ENCODE measurements at places on chromosomes 4 and X. TPM values are rescaled to one million over a fixed set of nuclear protein-coding genes. Genes with fewer than 3 reads are reported as not detected.

The CLDN22 gene
- total RNA-seq = not detected

The DNAAF6 gene
- total RNA-seq = not detected

The TRIML2 gene
- 2.1 TPM for total RNA-seq

The ATOH1 gene
- total RNA-seq = not detected

The FAM241A gene
- total RNA-seq = 5.4 TPM

The IBSP gene
- not detected for total RNA-seq

The OFD1 gene
- 16.6 TPM for total RNA-seq

The FABP2 gene
- not detected for total RNA-seq

The IL13RA2 gene
- total RNA-seq = 350 TPM

The NLGN3 gene
- 0.68 TPM for total RNA-seq

The GASK1B gene
- 1.1 TPM for total RNA-seq

The USP51 gene
- 0.05 TPM for total RNA-seq

The WFS1 gene
- total RNA-seq = 10.6 TPM

The FAT1 gene
- 116 TPM for total RNA-seq

The NMU gene
- total RNA-seq = 8.4 TPM

The MAPK10 gene
- 0.87 TPM for total RNA-seq

The ARFIP1 gene
- total RNA-seq = 33.3 TPM

The MYOZ2 gene
- not detected for total RNA-seq

The AMOT gene
- total RNA-seq = 9.4 TPM

The FRG2 gene
- not detected for total RNA-seq

The GPRIN3 gene
- total RNA-seq = 0.27 TPM

The YIPF6 gene
- 25.9 TPM for total RNA-seq

The GRIA3 gene
- total RNA-seq = not detected

The SLC16A2 gene
- 0.11 TPM for total RNA-seq

Measured in A375 (cell line).